ENCODE measurements at places on chromosomes 5 and 9.

- DNase-seq, result no peak
Observed at GRCh38 chr9:93114169-93114983, 18.4 kb downstream of the CARD19 start.

DNA sequence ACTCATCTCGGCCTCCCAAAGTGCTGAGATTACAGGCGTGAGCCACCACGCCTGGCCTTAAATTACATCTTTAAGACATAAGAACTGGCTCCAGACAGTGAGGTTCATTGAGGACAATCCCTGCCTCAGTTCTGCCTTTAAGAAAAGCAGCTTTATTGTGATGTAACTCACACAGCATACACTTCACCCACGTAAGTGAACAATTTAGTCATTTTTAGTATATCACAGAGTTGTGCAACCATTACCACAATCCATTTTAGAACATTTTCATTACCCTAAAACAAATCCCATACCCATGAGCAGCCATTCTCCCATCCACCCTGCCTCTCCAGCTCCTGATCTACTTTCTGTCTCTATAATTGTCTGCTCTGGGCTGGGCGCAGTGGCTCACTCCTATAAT, 24.0 kb upstream of the LTC4S start:
- DNase-seq, result no peak

GRCh38 chr5:90558344-90559192, at the start of gene ADGRV1:
Gene ADGRV1, plus strand, starts transcription at chr5:90558797. Its CDS starts 99 bp downstream, at chr5:90558896.
- no peak for DNase-seq

- DNase-seq, result no peak
Observed at GRCh38 chr5:158609333-158610050, 490.2 kb downstream of the EBF1 start.

GRCh38 chr5:112290691-112291090, 128.4 kb downstream of the EPB41L4A start:
- no peak for DNase-seq

DNA sequence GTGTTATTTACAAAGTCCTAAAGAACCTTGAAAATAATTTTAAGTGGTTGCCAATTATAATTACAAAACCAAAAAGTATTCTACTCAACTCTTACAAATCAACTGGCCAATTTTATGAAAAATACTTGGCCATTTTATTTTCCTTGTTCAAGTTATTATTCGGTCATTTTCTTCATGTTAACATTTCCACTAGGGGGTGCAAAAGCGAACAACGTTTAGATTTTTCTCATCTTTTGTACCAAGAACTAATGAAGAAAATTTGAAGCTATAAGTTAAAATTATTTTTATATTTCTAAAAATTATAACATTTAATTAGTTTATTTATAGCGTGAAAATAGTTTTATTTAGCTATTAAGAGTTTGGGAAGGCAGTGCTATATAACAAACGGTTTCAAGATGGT, 1453.3 kb downstream of the MAT2B start:
- no peak for DNase-seq

DNA sequence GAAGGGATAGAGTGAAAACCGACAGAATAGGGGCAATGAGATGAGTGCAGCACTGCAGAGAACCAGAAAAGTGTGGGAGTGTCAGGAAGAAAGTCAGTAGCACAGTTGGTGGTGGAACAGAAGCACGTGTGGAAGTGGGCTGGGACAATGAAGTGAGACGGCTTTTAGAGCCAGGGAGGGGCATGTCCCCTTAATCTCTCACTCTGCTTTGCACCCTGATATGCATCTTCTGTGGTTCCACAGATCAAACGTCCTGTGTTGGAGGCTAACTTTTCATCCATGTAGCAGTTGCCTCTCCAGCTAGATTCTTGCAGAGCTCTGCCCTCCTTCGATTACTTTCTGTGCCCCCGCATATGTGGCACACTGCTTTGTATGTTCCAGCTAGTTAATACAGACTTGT, 163.6 kb downstream of the DOCK8 start:
- DNase-seq, result no peak

DNA sequence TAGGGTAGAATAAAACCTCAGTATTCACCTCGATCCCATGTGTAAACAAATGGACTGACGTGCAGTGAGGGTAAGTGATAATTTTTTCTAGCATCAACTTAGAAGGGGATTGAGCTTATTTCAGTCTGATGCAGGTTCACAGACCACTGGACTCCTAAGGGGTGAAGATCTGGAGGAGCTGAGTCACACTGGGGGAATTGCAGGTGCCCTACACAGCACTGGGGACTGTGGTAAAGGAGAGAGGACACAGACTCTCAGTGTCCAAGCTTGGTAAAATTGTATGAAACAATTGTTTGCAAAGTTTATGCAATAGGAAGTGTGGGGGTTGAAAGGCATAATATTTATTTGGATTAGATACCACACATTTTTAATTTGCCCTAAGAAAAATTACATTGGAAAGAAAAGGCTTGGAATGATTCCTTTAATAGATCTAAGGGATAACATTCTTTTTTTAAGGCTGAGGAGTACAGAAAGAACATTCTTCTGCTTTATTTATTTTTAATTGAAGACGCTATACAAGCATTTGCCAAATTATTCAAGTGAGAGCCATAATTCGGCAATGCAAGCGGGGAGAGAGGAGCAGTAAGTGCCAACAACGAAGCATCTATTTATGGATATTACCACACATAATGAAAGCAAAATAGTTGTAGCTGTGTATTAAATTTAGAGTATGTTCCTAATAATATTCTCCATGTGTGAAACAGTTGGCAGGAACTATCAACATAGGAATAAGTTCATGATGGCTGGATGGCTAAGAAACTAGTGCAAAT, 766.9 kb upstream of the ADAMTS16 start:
- no peak for DNase-seq

GRCh38 chr9:16039988-16040761, 487.3 kb downstream of the CCDC171 start:
- DNase-seq, result no peak

- no peak for DNase-seq
Observed at GRCh38 chr5:124512952-124513632, 233.3 kb downstream of the ZNF608 start.

- DNase-seq, result no peak
Observed at GRCh38 chr5:16888694-16889124, 47.4 kb downstream of the MYO10 start.

DNA sequence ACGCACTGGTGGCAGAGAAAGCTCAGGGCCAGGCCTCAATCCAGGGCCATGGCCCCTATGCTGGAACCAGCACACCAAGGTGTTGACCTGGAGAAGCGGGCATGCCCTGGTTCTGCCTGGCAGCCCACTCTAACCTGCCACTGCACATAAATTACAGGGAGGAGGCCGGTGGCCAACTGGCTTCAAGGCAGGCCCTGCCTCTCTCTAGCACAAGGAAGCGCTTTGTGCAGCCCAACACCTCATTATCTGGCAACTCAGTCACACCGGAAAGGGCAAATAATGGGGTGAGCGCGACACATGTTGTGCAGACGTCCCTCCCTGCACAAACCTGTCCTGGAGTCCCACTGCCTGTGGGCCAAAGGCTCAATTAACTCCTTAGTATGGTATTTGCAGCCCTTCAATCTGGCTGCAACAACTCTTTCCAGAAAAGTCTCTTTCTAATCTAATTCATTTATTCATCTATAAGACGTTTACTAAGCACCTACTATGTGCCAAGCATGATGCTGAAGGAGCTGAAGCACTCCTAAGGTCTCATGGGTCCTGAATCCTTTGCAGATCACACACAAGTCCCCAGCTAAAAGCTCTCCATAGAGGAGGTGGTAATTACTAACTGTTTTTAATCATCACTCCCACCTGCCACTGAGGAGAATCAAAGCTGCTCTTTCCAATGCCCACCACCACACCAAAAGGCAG, 24.9 kb downstream of the SHB start:
- no peak for DNase-seq

- peak; percentile 78 for DNase-seq
Observed at GRCh38 chr9:108934323-108934893, at the start of gene ABITRAM. Gene ABITRAM, plus strand, starts transcription at chr9:108934400. Its CDS starts 87 bp downstream, at chr9:108934487.

- DNase-seq, result no peak
Observed at GRCh38 chr9:131465401-131465800, 37.3 kb upstream of the POMT1 start.

GRCh38 chr5:151926188-151926587, 1.5 kb upstream of the GLRA1 start:
- no peak for DNase-seq

- DNase-seq, result no peak
Observed at GRCh38 chr5:37086466-37087173, 162.6 kb downstream of the CPLANE1 start.

GRCh38 chr5:36491856-36492255, 114.5 kb upstream of the SLC1A3 start:
- DNase-seq, result no peak

GRCh38 chr9:91207729-91208418, 153.8 kb downstream of the AUH start:
- DNase-seq, result no peak

DNA sequence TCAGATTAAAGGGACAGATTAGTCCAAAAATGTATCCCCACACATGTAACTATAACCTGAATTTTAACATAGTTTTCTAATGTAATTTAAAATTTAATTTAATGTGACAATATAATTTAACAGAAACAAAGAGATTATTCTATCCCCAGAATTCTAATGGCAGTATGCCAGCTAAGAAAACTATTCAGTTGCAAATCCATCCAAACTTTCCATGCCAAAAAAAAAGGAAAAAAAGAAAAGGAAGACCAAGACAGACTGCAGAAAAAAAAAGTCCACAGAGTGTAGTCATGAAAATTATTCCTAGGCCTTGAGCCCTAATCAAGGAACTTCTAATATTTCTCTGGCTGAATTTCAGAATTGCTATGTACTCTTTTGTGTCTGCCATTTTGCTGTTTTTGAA, 217.6 kb downstream of the CDH18 start:
- DNase-seq, result no peak

DNA sequence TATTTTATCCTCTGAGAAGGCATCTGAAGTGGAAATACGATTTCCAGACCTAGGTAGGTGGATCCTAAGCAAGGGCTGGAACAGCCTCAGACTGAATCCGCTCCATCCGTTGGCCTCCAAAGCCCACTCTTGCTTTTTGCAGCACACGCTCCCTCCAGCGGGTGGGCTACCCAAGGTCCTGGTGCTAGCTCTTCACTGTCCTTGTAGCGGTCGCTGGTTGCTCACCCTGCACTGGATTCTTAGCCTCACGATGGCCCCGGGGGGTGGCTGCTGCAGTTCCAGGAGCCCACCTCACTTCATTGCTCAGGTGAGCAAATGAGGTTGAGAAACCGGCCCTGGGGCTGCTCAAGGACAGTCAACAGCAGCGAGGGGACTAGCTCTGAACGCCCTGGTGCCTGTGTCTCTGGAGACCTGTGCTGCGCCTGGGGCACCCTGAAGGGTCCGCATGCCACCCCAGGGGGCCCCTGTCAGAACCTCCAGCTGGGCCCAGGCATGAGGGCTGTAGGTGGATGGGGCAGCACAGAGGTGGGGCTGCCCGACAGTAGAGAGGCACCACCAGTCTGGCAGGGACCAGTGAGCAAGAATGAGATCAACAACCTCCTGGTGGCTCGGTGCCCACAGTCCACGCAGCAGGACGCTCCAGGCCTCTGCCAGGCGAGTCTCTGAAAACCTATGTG, 4.3 kb downstream of the MGAT4B start:
- no peak for DNase-seq

DNA sequence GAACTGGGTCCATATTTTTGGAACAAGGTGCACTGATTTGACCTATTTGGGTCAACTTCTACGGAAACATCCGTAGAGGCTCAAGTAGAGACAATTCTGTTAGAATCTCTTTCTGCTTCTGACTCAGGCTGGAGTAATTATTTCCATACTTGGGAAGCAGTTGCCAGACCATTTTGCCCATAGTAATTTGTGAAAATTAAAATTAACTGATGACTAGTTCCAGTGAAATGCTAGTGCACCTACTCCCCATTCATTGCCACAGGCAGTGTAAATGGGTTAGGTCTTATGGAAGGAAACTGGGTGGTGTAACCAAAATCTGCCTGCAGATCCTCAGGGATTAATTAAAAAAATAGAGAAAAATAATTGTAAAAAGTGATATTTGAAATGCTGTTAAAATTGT, 201.1 kb downstream of the TENT4A start:
- DNase-seq, result no peak

DNA sequence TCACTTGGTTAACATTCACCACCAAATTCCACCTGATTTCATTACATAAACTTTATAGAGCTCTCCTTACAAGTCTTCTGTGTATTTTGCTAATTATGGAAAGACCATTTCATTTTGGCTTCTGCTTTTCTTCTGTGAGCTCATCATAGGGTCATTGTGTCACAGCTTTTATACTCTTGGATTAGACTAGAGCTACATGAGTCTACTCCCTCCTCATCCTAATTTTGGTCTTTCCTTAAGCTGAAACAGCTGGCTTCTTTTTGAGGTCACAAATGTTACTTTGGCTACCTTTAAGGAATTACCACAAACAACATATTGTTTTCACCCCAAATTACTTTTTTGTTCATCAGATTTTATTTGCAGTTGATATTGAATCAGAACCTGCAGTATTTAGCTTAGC, 103.0 kb downstream of the NPR3 start:
- no peak for DNase-seq

DNA sequence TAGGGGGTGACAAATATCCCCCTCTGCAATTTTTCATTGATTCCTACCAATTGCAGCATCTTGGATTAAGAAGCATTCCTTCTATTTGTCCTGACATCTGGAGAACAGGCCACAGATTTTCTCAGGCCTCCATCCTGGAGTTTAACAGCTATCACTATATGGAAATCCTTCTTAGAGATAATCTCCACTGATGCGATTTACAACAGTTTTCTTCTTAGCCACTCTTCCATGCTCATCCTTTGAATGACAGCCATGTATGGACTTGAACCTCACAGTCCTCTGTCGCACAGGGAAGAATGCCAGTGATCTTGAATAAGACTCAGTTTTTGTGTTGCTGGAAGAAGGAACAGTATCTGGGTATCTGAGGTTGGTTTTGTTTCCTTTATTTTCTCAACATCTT, 73.2 kb downstream of the PGM5 start:
- no peak for DNase-seq

DNA sequence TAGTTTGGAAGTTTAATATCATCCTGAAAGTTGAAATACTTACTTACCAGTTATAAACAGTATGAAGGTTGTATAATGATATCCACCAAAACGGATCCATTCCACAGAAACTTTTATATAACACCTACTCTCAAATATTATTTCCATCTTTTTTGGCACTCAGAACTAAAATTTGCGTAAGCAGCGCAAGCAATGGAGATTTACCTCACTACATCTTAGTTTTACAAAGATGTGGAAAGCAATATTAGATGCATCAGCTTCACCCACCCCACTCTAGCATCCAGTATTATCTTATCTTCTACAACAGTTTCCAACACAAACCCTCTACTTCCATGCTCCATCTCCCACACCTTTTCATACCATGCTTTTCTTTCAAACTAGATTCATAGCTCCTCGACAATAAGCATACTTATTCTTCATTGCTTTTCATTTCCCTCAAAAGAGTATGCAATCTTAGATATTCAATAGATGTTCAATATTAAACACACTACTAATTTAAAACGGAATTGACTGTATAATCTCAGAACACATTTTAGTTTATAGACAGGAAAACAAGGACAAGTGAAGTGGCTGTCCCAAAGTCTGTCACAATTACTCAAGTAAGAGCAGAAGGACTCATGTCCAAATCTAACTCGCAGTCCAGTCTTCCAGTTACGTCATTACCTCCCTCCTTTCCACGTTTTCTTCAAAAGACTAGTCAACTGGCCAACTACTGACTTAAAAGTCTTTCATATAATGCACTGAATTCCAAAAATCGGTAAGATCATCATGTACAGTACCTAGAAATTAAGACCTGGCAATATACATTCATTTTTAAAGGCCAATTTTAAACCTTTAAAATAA, 2.2 kb downstream of the PPP2CA start:
- DNase-seq, result no peak

Data from activated CD8-positive, alpha-beta memory T cell treated with anti-CD3 and anti-CD28 coated beads, Interleukin-2, amount 50 U/mL, for 4 hours (primary cell).